IPS DF 6.9 (cell line): ENCODE measurements at places on chromosomes 6 and 20.

DNA sequence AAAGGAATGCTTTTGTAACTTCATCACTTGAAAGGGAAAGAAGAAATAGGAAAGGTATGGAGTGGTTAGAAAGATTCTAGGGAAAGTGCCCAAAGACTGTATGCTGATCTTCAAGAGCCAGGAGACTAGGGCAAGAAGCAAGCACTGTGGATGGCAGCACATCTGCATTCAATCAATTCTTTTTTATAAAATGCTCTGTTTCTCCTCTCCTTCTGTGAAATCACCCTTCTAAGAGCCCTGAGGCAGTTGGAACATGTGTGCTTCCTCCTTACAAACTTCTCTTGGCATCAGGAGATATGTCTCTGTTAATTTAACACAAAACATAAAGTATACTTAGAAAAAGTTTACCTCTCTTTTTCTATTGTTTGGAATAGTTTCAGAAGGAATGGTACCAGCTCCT lies 1162.2 kb upstream of the GJE1 start:
- DNase-seq = no peak

GRCh38 chr6:87656857-87657256 lies 45.2 kb downstream of the AKIRIN2 start:
- no peak for DNase-seq

DNA sequence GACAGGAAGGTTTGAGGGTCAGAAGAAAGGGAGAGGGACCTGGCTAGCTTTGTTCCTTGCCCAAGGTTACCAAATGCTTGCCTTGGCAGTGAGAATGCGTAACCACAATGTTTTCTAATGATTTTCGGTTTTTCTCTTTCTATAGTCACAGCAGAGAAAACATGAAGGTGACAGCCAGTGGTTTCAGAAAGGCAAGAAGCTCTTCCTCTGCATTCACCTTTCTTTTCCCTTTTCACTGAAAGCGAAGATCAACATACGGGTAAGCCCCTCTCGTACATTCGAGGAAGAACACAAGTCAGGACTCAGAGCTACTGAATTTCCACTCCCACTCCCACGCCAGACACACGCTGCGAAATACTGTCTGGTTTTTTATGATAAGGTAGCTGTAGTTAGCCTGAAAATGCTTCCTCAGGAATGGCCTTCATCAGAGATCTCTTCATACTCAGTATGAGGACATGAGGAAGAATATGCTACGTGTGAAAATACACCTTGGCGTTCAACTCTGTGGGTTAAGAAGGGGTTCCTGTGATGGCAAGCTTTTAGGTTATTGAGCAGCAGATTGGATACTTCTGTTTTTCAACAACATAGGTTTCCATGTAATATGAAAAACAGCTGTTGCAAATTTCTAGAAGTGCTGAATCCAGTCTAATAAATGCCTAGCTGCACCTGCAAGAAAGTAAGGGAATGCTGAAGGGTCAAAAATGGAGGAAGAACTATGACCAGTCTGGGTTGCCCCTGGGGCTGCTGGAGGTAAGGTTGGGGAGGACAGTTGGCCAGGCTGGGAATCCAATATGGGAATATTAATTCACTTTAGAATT lies 7.4 kb upstream of the CD83 start:
- no peak for DNase-seq

GRCh38 chr6:130033949-130034348 lies 15.6 kb downstream of the L3MBTL3 start:
- DNase-seq = no peak

- no peak for DNase-seq
These were observed 34.9 kb downstream of the COL12A1 start for GRCh38 chr6:75170691-75171560.

- DNase-seq = no peak
These were observed 13.1 kb downstream of the RRAGD start for GRCh38 chr6:89398762-89399525.

DNA sequence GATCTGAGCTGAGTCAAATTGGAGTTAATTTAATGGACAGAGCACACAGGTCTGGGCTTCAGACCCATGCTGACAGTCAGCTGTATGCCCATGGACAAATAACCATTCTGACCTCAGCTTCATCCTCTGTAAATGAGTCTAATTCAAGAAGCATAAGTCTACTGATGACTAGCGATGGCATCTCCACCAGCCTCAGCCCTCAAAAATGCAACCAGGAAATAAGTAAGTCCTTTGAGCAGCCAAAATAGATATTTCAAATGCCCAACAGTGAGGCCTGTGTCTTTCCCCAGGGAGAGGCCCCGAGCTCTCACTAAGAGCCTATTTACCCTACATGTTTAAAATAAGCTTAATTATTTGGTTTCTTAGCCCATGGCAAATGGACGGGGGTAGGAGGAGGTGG lies 114.2 kb upstream of the MTHFD1L start:
- no peak for DNase-seq

GRCh38 chr20:50977066-50978021 lies 18.7 kb downstream of the MOCS3 start:
- no peak for DNase-seq

DNA sequence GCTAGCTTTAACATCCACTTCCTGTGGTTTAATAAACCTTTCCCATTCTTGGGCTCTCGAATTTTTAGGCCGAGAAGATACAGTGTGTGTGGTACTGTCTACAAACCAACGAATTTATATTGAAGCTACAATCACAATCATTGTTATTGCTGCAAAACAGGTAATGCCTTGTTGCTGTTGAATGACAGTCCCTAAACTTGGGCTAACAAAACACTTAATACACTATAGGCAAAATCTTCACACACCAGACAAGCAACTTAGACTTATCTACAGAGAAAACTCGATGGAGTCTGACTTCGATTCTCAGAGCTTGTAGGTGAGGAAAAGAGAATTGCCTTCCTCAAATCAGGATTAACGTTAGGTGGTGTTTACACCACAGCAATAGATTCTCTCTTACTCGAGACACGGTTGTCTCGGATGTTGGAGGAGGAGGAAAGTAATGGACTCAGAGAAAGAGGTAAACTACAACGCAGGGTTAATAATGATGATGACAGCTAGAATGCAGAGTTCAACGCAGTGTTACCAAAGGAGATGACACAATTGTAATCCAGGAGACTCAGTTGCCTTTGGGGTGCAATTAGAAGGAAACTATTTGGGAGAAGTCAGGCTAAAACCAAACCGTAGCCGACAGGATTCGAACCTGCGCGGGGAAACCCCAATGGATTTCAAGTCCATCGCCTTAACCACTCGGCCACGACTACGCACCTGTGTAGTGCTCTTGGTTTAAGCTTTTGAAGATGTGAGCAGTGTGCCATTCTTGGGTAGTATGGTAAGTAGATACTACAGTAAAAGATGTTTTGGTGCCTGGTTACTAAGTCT lies 32.5 kb upstream of the ZNF184 start:
- DNase-seq = peak; percentile 64

DNA sequence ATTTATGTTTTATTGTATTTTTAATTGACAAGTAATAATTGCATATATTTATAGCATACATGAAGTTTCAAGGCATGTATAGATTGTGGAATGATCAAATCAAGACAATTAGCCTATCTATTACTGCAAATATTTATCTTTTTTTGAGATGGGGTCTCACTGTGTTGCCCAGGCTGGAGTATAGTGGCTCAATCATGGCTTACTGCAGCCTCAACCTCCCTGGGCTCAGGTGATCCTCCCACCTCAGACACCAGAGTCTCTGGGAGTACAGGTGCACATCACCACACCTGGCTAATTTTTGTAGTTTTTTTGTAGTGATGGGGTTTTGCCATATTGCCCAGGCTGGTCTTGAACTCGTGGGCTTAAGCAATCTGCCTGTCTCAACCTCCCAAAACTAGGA lies 16.2 kb upstream of the FUCA2 start:
- DNase-seq = no peak

DNA sequence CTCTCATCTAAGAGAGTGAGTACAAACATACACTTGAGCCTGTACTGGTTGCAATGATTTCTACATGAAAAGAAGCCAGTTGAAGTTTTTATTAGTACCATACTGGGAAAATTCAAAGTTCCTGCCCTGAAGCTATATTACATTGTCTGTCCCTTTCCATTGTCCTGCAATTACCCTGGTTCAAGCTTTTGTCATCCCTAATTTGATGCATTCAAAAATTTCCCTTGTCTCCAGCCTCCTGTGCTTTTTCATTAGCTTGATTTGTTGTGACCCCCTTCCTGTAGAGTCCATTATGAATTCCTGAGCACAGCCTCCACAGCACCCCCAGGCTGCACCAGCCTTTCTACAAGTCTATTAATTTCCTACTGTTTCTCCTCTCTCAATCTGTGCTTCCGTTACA lies 46.4 kb downstream of the VGLL2 start:
- no peak for DNase-seq

DNA sequence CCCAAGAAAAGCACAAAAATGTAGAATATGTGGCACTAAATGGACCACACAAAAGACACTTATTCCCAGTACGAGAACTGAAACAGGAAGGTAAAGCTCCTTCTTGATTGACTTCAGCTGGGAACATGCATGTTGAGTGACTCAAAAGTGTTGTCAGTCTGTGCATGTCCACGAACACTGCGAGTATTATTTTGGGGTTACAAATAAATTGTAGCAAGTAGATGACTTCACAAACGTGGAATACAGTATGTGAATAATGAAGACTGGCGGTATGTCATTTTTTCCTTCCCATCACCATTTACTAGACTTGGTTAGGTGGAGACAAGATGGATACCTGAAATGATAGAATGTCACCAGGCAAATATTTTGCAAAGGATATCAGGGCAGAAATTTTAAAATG lies 45.4 kb downstream of the L3MBTL3 start:
- no peak for DNase-seq
